ENCODE measurements at places on chromosomes 1 and 21. TPM values are rescaled to one million over a fixed set of nuclear protein-coding genes. Genes with fewer than 3 reads are reported as not detected.

Gene LEFTY2
- not detected for total RNA-seq

Gene FAM229A
- 4.2 TPM for total RNA-seq

Gene LIN28A
- not detected for total RNA-seq

Gene CNN3
- total RNA-seq: 63.8 TPM

Gene EPHB2
- total RNA-seq: 39.2 TPM

Gene MAP3K6
- 14.5 TPM for total RNA-seq

Gene TBX19
- total RNA-seq: 0.53 TPM

Gene FAM43B
- 4.4 TPM for total RNA-seq

Gene KCND3
- not detected for total RNA-seq

Gene ITPKB
- 2.7 TPM for total RNA-seq

Gene KCNK2
- not detected for total RNA-seq

Gene THEM5
- total RNA-seq: not detected

Data from A549 treated with GW870086 at 1 μM for 4 hours (cell line).